ENCODE measurements at places on chromosomes 3 and 15. TPM values are rescaled to one million over a fixed set of nuclear protein-coding genes. Genes with fewer than 3 reads are reported as not detected.

LRRC31 gene
- not detected for total RNA-seq

AGBL1 gene
- total RNA-seq: not detected

FRMD4B gene
- total RNA-seq: 0.78 TPM

CHL1 gene
- not detected for total RNA-seq

GOLGA8O gene
- 0.21 TPM for total RNA-seq

LINS1 gene
- 13.8 TPM for total RNA-seq

LINGO1 gene
- total RNA-seq: 8.1 TPM

NMNAT3 gene
- 2.1 TPM for total RNA-seq

VIPR1 gene
- 0.47 TPM for total RNA-seq

GOLGA8K gene
- total RNA-seq: 0.85 TPM

MOBP gene
- total RNA-seq: not detected

SLC12A8 gene
- total RNA-seq: 0.89 TPM

PIGZ gene
- total RNA-seq: 1.2 TPM

CLDN11 gene
- not detected for total RNA-seq

P2RY1 gene
- total RNA-seq: 0.54 TPM

CKMT1B gene
- total RNA-seq: 2.2 TPM

PPP1R14D gene
- not detected for total RNA-seq

CAMK1 gene
- 21.8 TPM for total RNA-seq

LSAMP gene
- 0.04 TPM for total RNA-seq

B3GALNT1 gene
- 0.21 TPM for total RNA-seq

GLDN gene
- not detected for total RNA-seq

CCNL1 gene
- 40.4 TPM for total RNA-seq

TTLL13 gene
- 0.14 TPM for total RNA-seq

EBLN2 gene
- total RNA-seq: 0.39 TPM

DTX3L gene
- total RNA-seq: 6.9 TPM

TEX55 gene
- total RNA-seq: not detected

CLSTN2 gene
- total RNA-seq: 0.02 TPM

HDDC3 gene
- 35.0 TPM for total RNA-seq

CYP11A1 gene
- total RNA-seq: not detected

HRH1 gene
- total RNA-seq: 7.8 TPM

C3orf49 gene
- not detected for total RNA-seq

OR5K2 gene
- total RNA-seq: not detected

GOLGA8G gene
- total RNA-seq: not detected

DLEC1 gene
- total RNA-seq: not detected

QARS1 gene
- total RNA-seq: 160 TPM

TMEM40 gene
- 0.81 TPM for total RNA-seq

CADM2 gene
- not detected for total RNA-seq

TM4SF18 gene
- total RNA-seq: 39.5 TPM

TRMT10C gene
- 33.3 TPM for total RNA-seq

FBXW12 gene
- not detected for total RNA-seq

MINAR1 gene
- total RNA-seq: 0.56 TPM

VGLL3 gene
- total RNA-seq: 4.4 TPM

IGSF10 gene
- total RNA-seq: 0.54 TPM

ZNF501 gene
- not detected for total RNA-seq

SLC28A2 gene
- not detected for total RNA-seq

SLC9A9 gene
- total RNA-seq: 0.11 TPM

TMF1 gene
- total RNA-seq: 15.8 TPM

SAMMSON gene
- not detected for total RNA-seq

WNT5A gene
- total RNA-seq: 0.66 TPM

CPA3 gene
- not detected for total RNA-seq

PYDC2 gene
- not detected for total RNA-seq

SI gene
- total RNA-seq: not detected

ST3GAL6 gene
- total RNA-seq: 1.9 TPM

HTR3E gene
- total RNA-seq: not detected

SV2B gene
- 0.09 TPM for total RNA-seq

CX3CR1 gene
- total RNA-seq: not detected

All from A549 treated with ZK216348 at 1 μM for 4 hours (cell line).